ENCODE measurements at places on chromosomes 1 and 21.

- DNase-seq = no peak
Observed at GRCh38 chr1:198261886-198262285, 105.1 kb downstream of the NEK7 start.

DNA sequence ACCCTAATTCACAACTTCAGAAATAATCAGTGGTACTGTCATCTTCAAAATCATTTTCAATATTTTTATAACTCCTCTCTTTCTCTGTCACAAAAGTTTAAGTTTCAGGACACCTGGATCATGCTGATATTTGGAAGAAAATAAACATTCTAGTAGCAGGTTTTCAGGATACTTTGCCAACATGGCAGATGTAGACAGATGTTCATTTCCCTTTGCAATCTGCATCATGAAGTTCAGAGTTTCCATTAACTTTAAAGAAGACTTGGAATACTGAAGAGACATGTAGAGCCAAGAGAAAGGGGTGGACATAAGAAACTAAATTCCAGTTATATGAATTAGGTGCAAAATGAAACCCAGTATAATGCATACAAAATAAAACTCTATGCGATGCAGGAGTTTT lies 218.1 kb downstream of the USH2A start:
- DNase-seq = no peak

DNA sequence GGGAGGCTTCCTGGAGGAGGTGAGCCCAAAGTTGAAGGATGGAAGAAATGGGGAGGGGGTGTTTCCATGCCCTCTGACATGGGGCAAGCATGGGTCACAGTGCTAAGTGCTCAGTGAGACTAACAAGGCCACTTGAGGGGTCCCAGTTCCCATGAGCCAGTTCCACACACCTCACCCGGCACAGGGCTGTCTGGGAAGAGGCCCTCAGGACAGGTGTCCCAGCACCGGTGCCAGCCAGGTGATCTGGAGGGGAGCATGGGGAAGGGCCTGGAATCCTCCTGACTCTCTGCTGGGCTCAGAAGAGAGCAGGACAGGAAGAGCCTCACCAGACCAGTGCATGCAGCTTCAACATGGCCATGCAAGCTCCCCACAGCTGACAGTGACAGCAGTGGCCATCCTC lies 294.7 kb upstream of the VAMP3 start:
- no peak for DNase-seq

DNA sequence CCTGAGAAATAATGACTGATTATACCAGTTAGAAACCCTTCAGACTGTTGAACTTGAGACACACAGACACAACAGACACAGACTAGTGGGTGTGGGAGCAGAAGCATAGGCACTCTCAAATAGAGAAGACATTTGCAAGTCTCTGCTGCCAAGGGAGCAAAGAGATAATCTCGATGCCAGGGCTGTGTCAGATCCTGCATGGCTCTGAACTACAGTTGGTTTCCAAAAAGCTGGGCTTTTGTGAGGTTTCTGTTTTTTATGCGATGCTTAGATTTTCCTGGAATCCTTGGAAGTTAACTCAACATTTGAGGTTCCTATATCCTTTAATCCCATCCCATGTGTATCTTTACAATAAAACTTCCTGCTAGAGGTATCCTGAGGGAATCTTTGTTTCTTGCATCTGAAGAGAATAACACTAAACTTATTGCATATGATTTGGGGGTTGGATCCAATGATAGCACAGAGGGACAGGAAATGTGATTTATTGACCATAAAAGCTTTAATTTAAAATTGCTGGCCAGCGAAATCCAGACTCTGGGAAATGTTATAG lies 236.4 kb downstream of the SPATA17 start:
- DNase-seq = no peak

DNA sequence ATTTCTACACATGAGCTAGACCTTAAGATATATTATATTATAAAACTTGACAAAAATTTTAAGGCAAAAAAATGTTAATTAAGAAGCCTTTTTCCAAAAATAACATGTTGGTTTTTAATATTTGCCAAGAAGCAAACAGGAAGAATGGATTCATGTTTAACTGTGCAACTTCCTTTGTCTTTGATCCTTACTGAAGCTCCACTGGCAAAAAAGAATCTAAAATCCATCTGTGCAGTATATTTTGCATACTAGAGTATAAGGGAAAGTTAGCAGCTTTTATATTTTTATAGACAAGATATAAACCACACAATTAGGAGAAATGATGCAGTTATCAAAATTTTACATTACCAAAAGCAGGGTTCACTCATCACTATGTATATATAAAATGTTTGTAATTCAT lies 76.9 kb upstream of the RGS18 start:
- DNase-seq = no peak

GRCh38 chr21:16004523-16004922 lies 274.7 kb downstream of the USP25 start:
- DNase-seq = no peak

Measured in activated CD4-positive, alpha-beta T cell treated with anti-CD3 and anti-CD28 coated beads, Interleukin-2, amount 50 U/mL, for 48 hours (primary cell).